Left renal cortex interstitium (tissue), 4 donors: ENCODE measurements at places on chromosomes 7 and 10.

- DNase-seq = no peak
These were observed 13.4 kb downstream of the LRRC27 start for GRCh38 chr10:132345345-132345744.

- DNase-seq = no peak
These were observed 1.8 kb downstream of the CLEC2L start for GRCh38 chr7:139525239-139525638.

GRCh38 chr10:133388973-133389818, 4.8 kb upstream of the MTG1 start:
- DNase-seq = no peak

GRCh38 chr7:74033372-74034311, 5.7 kb downstream of the ELN start:
- no peak for DNase-seq

GRCh38 chr7:50327443-50327842, 22.9 kb downstream of the IKZF1 start:
- DNase-seq = no peak

DNA sequence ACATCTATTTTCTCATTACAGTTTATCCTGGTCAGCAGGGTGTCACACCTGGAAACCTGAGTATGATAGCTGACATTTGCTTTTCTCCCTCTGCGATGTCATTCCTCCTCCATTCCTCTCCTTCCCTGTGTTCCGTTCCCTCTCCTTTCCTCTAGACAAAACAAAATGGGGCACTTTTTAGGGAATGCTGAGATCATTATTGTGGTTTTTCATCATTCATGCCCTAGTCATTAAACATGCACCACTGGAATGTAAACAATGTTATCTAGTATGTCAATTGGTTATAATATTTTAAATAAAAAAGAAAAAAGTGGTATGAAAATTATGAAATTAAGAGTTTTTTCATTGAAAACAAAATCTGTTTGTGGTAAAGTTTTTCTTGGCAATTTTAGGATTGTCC, 132.6 kb downstream of the MAPK8 start:
- DNase-seq = no peak

- DNase-seq = no peak
These were observed 454.5 kb downstream of the DNAJB6 start for GRCh38 chr7:157791261-157791660.

- DNase-seq = no peak
These were observed 22.8 kb downstream of the GNA12 start for GRCh38 chr7:2821161-2821841.

- no peak for DNase-seq
These were observed 80.6 kb downstream of the PRKAG2 start for GRCh38 chr7:151796091-151796870.

GRCh38 chr7:1997537-1998076, 235.1 kb downstream of the MAD1L1 start:
- no peak for DNase-seq

DNA sequence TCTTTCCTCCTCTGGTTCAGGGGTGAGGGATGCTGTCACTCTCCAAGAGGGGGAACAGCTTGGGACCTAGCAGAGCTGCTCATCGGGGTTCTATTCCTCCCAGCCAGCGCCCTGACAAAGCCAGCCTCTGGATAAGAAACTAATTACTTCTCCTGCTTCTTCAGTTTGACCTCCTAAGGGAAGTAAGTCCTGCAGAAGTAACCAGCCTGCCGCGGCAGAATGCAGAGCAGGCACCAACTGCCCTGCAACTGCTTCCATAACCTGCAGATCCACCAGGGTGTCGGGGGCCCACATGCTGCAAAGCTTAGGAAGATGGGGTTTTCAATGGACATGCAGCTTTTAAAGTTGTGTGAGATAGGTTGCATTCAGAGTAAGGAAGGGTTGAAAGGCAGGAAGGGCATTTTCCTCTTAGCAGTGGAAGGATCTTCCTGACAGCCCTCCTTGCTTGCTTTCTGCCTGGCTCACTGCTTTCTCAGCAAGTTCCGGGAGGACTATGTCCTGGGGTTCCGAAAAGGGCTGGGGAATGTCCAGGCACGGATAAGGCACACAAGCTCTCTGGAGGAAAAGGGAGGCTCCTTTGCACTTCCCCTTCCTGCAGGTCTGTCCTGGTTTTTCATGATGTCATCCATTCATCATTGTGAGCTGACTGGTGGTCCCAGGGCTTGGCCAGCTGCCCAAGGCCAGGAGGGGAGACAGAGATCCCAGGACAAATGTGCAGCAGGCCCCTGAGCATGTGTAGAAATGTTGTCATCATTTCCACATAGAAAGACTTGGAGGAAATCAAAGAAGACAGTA, 24.3 kb upstream of the CALU start:
- no peak for DNase-seq

GRCh38 chr10:21396889-21397288, 128.6 kb downstream of the SKIDA1 start:
- no peak for DNase-seq

GRCh38 chr10:90857635-90858460, at the start of gene HTR7:
HTR7 (minus strand) TSS chr10:90858039; CDS start chr10:90857671, 368 bp downstream.
- no peak for DNase-seq

DNA sequence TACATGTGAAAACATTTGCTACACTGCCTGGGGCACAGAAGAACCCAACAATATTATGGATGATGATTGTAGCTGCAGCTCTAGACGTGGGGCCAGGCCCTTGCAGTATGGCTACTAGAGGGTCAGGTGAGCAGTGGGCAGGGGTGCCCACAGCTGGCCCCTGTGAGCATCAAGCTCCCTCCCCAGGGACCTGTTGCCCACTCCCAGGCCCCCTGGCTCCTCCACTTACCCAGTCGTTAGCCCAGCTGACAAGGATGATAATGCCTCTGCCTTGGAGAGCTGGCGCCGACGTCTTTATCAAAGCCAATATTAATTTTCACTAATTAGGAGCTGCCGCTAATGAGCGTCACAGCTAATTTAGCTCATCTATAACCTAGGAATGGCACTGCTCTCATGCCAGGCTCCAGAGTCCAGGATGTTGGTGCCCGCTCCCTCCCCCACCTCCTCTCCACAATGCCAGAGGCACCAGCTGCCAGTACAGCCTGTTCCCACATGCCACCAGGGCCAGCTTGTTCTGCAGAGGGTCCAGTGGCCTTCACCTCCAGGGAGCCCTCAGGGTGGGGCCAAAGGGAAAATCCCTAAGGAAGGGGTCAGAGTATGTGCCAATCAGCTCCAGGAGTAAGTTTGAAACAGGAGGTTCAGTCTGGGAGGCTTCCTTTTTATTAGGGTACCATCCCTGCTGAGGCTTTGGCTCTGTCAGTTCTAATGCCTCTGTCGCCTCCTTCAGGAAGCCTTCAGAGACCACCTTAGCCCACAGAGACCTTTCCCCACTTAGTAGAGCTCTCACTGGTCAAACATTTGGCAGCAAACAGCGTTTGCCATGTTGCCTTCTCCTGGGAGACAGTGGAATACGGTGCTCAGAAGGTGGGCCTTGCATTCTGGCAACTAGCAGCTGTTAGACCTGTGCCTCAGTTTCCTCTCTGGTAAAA, 77.2 kb downstream of the CDH23 start:
- DNase-seq = no peak

GRCh38 chr10:121853950-121854349, 73.9 kb downstream of the ATE1 start:
- no peak for DNase-seq

DNA sequence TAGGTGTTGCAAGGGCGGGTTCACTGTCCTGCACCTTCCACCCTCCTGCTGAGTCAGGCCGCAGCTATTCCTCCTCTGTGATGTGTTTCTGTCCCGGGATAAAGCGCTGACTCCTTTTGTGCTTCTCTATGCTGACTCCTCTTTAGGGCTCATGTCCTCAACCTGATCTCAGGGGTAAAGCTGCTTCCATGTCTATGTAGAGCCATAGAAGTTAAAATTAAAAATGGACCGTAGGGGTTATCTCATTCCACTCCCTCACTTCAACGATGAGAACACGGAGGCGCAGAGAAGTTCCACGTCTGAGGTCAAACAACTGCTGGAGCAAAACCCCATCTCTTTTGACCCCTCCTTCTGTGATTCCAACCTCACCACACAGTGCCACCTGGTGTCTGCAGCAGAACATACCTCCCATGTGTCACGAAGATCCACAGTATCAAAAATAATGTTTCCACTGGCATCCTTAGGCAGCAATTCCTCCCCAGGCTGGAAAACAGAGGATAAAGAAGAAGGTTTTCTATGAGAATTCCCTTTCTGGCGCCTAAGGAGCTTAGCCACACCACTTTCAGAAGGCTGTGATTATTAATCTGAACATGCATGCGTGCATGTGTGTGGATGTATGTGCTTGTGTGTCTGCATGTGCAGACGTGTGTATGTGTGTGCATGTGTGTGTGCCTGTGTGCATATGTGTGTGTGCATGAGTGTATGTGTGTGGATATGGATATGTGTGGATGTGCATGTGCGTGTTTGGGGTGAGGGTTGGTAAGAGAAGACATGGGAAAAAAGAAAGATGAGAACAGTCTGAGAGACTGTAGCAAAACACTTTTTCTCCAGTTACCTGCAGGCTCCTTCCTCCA, 81.2 kb upstream of the UCN3 start:
- DNase-seq = peak; percentile 50

DNA sequence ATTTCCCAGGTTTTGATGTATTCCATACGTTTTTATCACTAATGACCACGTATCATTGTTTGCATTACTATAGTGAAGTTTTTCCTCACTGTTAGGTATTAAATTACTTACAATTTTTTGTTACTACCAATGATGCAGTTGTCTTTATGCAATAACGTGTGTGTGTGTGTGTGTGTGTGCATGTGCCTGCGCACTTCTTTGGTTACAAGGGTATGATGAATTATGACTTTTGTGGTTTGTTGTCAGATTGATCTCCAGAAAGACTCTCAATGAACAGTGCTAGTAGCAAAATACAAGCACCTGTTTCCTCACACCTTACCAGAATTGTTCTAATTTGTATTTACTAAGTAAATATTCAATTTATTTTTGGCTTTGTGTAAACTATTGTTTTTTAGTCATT, 51.5 kb downstream of the MCMBP start:
- no peak for DNase-seq

- no peak for DNase-seq
These were observed 77.6 kb downstream of the CLRN3 start for GRCh38 chr10:127815147-127815546.

DNA sequence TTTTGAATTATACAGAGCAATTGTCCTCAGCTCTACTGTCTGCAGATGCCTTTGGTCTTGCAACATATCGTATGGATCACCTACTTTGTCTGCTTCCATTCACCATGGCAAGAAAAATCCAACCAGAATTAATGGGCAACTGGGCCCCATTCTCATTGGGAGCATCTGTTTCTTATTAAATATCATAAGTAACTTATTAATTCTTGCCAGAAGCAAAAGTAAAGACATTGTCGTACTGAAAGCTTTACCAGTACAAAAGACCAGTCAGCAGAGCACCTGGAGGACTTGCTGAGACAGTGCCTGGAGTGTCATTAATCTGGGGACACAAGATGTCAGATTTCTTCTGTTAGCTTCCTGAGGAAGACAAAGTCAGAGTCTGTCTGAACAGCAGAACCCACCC, 404.5 kb downstream of the INHBA start:
- DNase-seq = no peak

DNA sequence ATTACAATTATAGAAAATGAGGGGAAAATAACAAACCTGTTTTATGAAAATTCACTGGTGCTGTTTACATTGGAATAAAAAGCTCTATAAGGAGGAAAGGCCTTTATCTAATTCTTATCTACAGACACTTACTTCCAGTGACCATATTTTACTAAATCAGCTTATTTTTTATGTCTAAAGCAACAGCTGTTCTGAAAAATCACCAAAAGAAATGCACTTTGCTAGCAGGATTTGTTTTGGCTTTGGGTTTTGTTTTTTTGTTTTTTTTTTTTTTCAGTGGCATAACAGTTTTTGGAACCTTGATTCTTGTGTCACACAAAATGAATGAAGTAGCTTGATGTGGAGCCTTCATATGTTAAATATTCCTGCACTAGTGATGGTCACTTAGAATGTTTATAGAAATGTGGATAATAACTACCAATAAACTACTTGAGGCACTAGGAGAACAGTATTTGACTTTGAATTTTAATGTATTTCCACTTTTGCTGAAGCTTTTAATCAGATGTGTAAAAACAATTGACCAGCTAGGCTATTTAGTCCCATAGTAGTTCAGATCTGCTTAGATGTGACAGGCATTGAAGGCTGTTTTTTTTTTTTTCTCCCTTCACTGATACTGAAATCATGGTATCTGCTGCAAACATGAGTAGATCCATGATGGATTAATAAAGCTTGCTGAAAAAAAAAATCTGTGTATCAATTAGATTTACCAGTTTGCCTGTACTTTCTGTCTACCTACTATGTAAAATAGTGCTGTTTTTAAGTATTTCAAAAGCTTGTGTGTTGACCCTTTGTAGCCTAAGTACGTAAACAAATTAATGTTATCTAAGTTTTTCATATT, 2.8 kb downstream of the ARL4A start:
- DNase-seq = no peak

DNA sequence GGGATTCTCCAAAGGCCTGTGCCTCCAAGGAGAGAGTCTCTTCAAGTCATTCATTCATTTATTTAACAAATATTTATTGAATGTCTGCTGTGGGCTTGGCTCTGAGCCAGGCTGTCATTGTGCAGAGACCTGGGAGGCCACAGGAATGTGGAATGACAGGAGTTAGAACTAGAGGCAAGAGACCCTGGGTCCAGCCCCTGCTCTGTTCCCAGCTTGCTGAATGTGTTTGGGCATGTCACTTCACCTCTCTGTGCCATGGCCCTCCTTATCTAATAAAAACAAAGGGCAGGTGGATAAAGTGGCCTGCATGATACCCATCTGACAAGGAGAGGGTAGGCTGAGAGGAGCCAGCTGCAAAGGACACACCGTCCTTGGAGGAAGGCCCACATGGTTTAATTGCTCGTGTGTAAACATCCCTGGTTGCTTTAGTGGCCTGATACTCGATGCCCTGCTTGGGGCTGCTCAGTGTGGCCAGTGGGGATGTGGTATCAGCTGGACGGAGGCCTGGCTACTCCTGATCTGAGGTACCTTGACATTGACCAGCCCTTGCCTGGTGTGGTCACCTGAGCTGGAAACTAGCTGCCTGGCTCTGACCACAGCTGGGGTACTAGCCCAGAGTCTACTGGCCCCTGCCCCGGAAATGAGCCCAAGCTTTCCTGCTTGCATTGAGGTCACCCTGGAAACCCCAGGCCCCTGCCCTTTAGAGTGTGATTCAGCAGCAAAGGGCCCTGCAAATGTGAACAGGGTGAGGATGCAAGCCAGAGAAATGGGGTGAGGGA, 116.2 kb downstream of the CDH23 start:
- no peak for DNase-seq

DNA sequence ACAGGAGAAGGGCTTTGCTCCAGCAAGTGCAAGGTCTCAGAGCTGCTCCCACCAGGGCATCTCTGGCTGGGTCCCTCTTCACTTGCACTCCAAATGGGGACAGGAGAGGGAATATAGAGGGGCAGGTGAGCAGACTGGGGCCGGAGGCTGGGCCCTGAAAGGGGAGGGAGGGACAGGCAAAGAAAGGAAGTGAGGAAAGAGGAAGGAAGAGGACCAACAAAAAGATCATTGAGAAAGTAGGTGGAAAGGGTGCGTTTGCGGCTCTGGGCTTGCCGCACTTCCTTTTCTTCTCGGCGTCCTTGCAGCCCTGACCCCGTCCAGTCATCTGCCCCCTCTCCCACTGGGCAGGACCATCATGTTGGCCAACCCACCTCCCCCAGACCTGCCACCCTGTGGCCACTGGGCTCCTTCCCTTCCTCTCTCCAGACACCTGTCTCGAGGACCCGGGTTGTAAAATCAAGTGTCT, 14.0 kb downstream of the ITPRIP start:
- no peak for DNase-seq
